Stimulated activated CD4-positive, alpha-beta T cell treated with anti-CD3 and anti-CD28 coated beads, Interleukin-2, amount 100 ng/mL, for 24 hours (primary cell): ENCODE measurements at places on chromosomes 2 and 18.

- no peak for DNase-seq
These were observed 8.5 kb upstream of the CXCR4 start for GRCh38 chr2:136126421-136126926.

DNA sequence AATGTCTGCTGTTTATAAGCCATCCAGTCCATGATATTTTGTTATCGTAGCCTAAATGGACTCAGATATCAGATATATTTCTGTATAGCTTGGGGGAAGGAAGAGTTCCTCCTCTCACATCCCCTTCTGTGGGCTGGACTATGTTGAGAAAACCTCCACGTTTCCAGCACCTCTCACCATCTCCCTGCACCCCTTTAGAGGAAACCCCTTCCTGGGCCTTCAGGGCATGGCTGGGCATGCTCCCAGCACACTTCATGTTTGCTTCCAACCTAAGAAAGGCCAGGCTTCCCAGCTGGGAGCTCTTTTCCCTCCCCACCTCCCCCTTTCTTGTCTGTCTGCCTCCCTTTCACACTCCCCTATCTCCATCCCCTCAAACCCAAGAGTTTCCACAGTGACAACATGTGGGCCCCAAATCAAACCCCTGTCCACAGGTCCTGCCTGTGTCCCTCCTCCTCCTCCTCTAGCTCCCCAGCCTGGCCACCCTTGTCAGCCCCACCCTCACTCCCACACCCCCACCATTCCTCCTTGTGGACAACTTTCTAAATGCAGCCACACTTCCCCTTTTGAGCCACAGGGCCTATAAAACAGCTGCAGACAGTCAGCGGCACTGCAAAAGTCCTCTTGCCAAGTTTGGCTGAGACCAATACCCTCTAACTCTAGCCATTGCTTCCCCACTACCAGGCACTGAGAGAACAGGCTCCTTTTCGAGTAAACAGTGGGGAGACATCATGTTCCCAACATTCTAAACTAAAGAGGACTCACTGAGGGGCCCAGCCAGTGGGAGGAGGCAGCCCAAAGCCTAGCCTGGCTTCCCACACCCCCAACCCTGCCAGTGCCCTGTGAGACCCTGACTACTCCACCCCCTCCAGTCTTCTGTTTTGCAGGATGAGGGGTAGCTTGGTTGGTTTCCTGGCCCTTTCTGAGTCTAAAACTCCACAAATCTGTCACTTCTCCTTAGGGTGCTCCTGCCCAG lies 120.5 kb downstream of the ZFP36L2 start:
- no peak for DNase-seq

DNA sequence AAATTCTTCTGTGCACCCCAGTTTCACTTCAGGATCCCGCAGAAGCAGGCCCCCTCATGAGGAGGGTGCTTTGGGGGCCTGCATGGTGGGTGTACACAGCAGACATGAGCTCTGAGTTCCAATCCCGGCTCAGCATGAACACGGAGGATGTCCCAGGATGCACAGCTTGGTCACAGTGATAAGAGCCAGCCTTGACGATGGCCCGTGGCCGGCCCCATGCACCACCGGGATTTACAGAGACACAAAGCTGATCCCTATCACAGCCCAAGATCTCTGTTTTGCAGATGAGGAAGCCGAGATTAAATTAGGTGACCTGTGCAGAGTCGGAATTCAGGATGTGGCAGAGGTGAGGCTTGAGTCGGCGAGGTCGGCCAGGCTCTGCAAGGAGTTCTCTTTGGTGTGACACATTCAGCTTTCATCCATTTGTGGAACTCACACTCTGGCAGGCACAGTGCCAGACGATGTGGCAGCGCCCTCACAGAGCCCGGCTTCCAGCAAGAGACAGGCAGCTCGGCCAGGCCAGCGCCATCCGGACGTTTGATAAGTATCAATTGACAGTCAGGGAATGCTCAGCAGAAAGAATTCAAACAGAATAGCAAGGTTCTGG lies 456.3 kb upstream of the MYT1L start:
- DNase-seq: no peak

GRCh38 chr2:85662899-85663593 lies 5.0 kb downstream of the SFTPB start:
- no peak for DNase-seq

- no peak for DNase-seq
These were observed 178.8 kb downstream of the ACKR3 start for GRCh38 chr2:236748385-236748784.

- no peak for DNase-seq
These were observed 100.2 kb downstream of the DYNC1I2 start for GRCh38 chr2:171787333-171788072.

GRCh38 chr2:10243926-10244270 lies 58.8 kb upstream of the HPCAL1 start:
- no peak for DNase-seq

DNA sequence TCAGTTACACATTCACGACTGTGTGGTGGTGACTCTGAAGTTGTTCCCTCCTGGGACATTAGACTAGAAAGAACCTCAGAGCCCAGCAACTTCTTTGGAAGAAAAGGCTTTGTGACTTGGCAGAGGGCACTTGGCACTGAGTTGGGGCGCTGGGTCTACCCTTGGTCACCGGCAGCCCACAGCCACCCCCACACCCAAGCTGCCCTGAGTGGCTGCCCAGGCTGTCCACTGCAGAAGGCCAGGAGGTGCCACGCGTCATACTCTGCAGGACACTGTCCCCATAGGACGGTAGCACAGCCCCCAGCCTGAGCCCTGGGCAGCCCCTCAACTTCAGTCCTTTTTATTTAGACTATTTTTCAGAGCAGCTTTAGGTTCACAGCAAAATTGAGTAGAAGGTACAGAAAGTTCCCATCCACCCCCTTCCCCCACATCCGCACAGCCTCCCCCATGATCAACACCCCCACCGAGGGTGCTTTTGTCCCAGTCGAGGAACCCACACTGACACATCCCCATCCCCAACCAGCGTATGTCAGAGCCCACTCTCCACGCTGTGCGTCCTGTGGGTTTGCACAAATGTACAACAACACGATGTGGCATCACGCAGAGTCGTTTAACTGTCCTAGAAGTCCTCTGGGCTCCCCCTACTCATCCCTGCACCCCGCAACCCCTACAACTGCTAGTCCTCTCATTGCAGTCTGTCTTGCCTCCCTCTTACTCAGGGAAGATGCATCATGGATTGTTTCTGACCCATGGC lies 1.1 kb downstream of the PRLH start:
- DNase-seq: no peak

GRCh38 chr2:76008001-76008702 lies 297.4 kb upstream of the GCFC2 start:
- DNase-seq: no peak

GRCh38 chr2:47064106-47064505 lies 91.0 kb downstream of the STPG4 start:
- DNase-seq: no peak

- DNase-seq: no peak
These were observed 146.1 kb upstream of the LINC00305 start for GRCh38 chr18:64294967-64295366.

GRCh38 chr2:85257970-85258605 lies 69.7 kb downstream of the TGOLN2 start:
- DNase-seq: no peak

GRCh38 chr18:12668041-12668440 lies 10.1 kb upstream of the SPIRE1 start:
- no peak for DNase-seq
